Ascending aorta (tissue), 2 donors: ENCODE measurements at places on chromosomes 1 and 21.

GRCh38 chr1:118177998-118178397, 7.0 kb downstream of the SPAG17 start:
- no peak for DNase-seq

DNA sequence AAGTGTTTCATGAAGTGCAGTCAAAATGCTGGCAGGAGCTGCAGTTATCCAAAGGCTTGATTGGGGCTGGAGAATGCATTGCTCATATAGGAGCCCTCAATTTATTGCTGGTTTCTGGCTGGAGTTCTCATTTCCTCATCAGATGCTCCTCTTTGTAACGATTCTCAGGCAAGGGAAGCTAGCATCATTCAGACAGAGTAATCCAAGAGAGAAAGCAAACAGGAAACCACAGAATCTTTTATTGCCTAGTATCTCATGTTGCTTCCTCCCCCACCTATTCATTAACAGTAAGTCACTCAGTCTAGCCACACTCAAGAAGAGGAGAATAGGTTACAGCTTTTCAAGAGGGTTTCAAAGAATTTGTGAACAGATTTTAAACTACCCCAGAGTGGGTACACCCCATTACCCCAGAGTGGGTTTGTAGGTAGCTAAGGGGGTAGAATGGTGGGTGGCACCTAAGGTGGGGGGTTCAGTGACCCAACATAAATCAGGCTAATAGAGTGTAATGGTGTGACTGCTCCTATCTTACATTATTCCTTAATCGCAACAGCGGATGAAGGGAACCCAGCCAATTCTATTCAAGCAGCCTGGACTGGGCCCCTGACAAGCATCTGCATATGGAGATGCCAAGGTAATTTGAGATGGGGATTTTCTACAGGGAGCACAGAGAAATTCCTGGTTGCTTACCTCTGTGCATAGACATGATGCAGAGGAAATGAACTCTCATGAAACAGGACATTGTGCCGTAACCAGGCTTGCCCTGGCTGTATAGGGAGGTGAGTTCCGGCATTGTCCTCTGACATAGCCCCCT, 67.1 kb downstream of the KCNJ15 start:
- DNase-seq: no peak

- DNase-seq: no peak
Measured at GRCh38 chr1:4856396-4856795, 202.0 kb downstream of the AJAP1 start.

DNA sequence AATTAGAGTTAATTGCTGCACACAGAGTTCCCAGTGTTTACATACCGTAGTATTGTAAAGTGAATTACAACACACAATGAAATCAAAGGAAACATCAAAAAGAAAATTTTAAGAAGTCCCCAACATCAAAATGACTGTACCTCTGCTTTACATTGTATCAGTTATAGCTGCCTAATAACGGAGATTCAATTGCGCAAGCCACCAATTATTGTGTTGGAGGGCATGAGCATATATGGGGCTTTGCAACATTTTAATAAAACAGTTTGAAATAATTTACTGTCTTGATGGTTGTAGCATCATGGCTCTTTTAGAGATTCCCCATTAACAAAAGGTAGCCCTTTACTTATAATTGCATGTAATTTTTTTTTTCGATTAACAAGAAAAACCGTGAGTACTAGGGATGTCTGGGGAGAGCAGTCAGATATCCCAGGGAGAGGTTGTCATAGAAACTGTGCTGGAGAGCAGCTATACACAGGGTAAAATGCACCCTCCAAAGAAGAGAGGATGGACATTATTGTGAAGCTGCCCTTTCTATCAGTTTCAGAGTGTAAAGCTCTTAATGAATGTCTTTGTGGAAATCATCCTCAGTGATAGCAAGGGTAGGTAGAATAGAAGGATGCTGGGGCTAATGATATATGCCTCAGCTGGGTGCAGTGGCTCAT, 55.9 kb upstream of the BTG3 start:
- DNase-seq: no peak

- DNase-seq: peak; percentile 47
Measured at GRCh38 chr1:54610048-54610447, 13.3 kb downstream of the FAM151A start.

- DNase-seq: no peak
Measured at GRCh38 chr1:9767964-9768668, 55.6 kb downstream of the CLSTN1 start.

DNA sequence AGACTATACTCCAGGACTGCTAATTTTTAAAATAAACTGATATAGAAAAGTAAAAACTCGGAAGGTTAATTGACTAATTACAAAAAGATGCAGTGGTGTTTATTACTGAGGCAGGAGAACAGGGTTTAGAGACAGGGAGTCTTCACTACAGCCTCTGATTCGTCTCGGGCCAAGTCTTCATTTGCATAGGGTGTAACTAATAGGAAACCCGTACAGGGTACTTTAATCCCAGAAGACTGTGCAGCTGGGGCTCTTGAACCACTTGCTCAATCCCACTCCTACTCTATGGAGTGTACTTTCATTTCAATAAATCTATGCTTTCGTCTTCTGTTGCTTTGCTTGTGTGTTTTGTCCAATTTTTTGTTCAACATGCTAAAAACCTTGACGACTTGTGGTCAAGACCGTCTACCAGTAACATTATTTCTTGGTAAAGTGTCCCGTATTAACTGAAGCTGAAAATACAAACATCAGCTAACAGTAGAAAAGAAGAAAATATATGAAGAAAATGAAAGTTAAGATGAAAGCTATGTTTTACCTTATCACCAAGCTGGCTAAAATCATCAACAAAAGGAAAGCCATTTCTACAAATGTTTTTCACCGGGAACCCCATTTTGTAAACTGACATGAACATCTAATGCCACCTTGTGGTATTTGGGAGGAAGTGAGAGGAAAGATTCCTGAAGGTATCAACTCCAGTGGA, 8.0 kb downstream of the SDHB start:
- DNase-seq: no peak

GRCh38 chr1:3135744-3136455, 66.9 kb downstream of the PRDM16 start:
- DNase-seq: no peak

- DNase-seq: peak; percentile 96
Measured at GRCh38 chr1:234499119-234499942, 20.4 kb upstream of the TARBP1 start.

- DNase-seq: peak; percentile 67
Measured at GRCh38 chr1:227786673-227787512, 28.6 kb upstream of the PRSS38 start.

GRCh38 chr1:205927247-205927646, 16.0 kb downstream of the SLC26A9 start:
- DNase-seq: no peak

GRCh38 chr1:196584696-196585095, 23.5 kb downstream of the KCNT2 start:
- no peak for DNase-seq

DNA sequence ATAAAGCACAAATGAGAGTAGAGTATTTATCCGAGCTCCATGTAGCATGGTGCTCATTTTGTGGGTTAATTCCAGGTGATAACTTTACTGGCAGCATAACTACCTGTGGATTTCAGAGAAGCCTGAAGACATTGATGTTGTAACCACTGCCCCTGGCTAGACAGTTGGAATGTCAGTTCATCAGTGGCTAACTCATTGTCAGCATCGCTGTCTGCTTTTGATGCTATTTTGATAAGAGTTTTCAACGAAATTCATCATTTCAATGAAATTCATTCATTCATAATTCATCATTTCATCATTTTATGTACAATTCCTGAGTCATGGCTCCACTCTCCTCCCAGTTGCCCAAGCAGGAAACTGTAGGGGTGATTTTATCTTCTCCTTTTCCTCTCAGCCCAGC, 34.4 kb downstream of the HSD3B1 start:
- no peak for DNase-seq

- no peak for DNase-seq
Measured at GRCh38 chr1:80293818-80294217, 1287.3 kb upstream of the ADGRL4 start.

DNA sequence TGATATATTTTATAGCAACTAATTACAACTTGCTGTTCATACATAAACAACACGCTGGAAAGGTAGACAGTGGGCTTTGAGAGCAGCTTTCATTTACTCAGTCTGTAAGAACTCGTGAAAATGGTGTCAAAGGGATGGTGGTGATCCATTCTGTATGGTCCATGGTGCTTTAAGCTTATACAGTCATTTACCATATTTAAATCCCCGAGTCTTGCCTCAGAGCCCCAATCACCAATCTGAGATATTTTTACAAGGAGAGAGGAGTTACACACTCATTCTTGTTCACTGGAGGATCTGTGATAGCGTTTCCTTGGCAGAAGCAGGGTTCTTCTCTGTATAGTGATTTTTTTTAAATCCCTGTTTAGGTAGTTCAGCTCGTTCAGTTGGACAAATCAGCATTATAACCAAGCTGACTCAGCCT, 694.6 kb downstream of the USP25 start:
- no peak for DNase-seq

GRCh38 chr1:46199233-46199749, 1.1 kb upstream of the POMGNT1 start:
- DNase-seq: no peak

DNA sequence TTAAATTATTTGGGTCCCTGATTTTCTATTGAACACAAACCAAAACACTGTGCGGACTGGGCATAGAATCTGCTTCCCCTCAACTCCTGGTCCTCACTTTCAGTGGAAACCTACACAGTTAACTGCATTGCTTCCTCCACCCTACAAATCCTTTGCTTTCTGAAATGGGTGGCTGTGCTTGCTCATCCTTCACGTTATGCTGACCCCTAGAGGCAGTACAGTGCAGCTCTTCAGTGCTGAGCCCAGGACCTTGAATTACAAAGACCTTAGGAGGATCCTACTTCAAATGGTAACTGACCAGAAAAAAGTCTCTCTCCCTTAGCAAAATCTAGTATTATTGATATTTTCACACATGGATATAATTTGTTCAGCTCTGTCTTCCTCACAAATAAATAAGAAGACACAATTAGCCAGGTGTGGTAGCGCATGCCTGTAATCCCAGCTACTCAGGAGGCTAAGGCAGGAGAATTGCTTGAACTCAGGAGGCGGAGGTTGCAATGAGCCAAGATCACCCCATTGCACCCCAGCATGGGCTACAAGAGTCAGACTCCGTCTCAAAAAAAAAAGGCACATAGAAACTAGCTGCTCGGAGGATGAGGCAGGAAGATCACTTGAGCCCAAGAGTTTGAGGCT, 63.4 kb upstream of the L1TD1 start:
- no peak for DNase-seq

- no peak for DNase-seq
Measured at GRCh38 chr1:207996636-207997035, 85.7 kb upstream of the CD34 start.

DNA sequence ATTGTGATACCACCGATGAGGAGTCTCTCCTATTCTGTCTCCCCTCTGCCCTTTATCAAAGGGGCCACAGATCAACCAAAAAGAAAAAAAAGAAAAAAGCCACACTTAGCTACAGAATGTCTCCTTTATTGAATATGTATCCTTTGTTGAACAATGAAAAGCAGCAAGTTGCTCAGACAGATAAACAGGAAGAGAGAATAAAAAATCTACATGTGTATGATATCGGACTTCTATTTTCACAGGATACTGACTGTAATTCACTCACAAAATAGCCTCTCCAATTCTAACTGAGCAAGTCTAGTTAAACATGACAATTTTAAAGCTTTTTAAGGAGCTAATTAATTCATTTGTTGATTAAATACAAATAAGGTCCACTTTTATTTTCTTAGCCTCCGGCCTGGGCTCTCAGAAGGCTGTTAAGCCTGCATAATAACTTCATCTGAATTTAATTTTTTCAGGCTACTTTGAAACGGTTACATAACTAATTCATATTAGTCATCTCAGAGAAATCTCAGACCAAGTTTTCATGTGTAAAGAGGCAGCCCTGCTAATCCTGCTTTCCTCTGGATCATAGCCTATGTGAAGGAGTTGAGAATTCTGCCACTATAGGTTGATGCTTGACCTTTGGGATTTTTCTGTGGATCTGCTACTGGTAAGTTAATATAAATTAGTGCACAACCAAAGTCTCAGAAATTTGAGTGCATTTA, 304.1 kb upstream of the NR5A2 start:
- DNase-seq: no peak

- DNase-seq: no peak
Measured at GRCh38 chr1:147611021-147611426, 59.3 kb downstream of the ACP6 start.

DNA sequence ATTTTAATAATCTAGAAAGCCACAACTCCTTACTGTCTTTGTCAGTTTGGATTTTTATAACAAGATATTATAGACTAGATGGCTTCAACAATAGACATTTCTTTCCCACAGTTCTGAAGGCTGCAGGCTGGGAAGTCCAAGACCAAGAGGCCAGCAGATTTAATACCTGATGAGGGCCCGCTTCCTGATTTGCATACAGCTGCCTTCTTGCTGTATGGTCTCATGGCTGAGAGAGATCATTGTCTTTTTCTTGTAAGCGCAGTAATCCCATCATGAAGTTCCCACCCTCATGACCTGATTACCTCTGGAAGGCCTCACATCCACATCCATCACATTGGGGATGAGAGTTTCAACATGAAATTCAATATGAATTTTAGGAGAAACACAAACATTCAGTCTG, 9.8 kb downstream of the RPS6KC1 start:
- DNase-seq: no peak

GRCh38 chr1:17020502-17020901, 8.8 kb upstream of the ATP13A2 start:
- no peak for DNase-seq

DNA sequence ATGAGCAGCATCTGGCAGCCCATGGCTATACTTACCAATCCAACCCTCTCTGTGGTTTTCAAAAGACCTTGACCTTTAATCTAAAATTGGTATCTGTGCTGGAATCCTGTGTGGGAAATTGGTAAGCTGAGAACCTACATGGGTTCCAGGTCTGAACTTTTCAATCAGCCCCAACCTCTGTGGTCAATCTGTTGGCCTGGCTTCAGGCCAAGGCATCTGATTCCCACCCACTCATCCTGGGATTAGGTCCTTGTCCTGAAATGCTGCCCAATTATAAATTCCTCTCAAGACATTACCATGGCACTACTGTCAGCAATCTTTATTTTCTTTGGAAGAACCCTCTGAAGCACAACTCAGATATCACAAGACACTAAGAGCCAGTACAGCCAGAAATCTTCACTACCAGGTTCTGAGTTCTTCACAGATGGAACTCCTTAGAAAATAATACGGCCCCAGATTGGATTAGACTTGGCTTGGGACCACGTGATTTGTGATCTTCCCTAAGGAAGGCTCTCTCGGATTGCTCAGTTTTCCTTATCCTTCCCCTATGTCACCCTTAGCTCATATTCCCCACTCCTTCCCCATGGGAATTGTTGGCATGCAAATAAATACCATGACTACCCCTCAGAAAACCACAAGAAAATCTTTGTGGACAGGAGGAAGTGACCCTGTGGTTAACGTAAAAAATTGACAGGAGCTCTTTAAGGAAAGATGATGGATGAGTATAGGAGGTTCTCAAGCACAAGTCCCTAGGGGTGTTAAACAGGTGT, 207.9 kb upstream of the ST6GALNAC5 start:
- no peak for DNase-seq

GRCh38 chr1:33895976-33896375, 32.1 kb downstream of the HMGB4 start:
- DNase-seq: no peak

- no peak for DNase-seq
Measured at GRCh38 chr1:156149374-156150332, 3.7 kb upstream of the SEMA4A start.

GRCh38 chr1:28258628-28259251, 578 bp upstream of the SESN2 start:
- DNase-seq: no peak
